ENCODE measurements at places on chromosomes 7 and 10. TPM values are rescaled to one million over a fixed set of nuclear protein-coding genes. Genes with fewer than 3 reads are reported as not detected.

- H3K27ac ChIP-seq = no peak overlapping the region
- H3K4me3 ChIP-seq = no peak overlapping the region
- H3K36me3 ChIP-seq = no peaks in the 10 kb centered on the region
- no peaks in the 10 kb centered on the region for H3K4me1 ChIP-seq
- DNase-seq = no peak
Observed at GRCh38 chr10:125231116-125231812, 70.9 kb upstream of the CTBP2 start.

The FBXL13 gene
- 0.15 TPM for total RNA-seq

DNA sequence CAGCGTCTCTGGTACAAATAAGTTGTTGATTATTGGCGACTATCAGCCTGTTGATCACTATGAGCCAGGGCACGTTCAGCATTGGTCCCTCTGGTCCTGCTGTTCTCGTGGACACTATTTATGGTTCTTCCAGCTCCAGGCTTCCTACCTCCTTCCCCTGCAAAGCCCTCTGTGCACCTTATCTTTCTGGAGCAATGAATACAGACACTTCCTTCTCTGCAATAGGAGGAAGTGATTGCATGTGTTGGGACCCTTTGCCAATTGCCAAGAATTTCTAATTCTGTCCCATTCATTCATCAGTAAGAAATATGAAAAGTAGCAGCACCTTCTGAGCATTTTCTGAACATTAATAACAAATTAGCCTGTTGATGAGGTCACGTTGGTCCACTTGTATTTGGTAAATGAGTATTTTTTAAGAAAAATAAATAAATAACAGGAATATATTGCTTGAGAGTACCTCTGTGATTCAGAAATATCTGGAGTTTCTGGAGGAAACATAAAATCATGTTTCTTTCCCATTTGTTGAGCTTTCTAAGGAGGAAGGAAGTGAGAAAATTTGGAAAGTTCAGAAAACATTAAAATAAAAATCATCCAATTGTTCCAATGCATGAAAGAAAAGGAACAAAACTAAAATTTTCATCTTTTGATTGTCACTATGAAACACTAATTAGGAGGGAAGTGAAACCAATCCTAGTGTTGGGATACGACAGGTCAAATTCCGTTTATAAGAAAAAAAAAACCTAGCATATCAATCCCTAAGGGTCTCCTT, 259.1 kb upstream of the KLF6 start:
- no peaks in the 10 kb centered on the region for H3K4me1 ChIP-seq
- no peak for DNase-seq
- no peak overlapping the region for H3K27ac ChIP-seq
- no peak overlapping the region for H3K4me3 ChIP-seq

- no peaks in the 10 kb centered on the region for H3K4me1 ChIP-seq
- H3K27me3 ChIP-seq = peaks cover 3% of the 10 kb centered on the region
- H3K27ac ChIP-seq = no peak overlapping the region
- no peak overlapping the region for H3K4me3 ChIP-seq
- no peak for DNase-seq
Observed at GRCh38 chr10:95388539-95388938, 97.7 kb upstream of the PDLIM1 start.

The HTR7 gene
- total RNA-seq = not detected

DNA sequence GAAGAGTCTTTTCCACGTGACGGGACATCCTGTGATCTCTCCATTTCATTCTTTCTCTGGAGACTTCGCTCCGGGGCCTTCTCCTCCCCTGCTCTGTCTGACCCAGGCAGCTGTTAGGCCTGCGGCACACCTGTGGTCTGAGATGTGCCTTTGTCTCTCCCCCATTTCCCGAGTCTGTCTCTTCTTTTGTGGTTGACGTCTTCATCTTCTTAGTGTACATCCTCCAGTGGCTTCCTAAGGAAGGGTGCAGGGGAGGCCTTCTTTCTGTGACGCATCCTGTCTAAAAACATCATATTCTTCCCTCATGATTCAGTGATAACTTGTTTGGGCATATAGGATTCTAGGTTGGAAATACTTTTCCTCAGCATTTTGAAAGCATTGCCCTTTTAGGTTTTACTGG, 17.2 kb upstream of the ATP6V0E2 start:
- H3K36me3 ChIP-seq = peaks cover 39% of the 10 kb centered on the region
- H3K27ac ChIP-seq = peak overlapping the region; percentile 71
- H3K27me3 ChIP-seq = no peaks in the 10 kb centered on the region

GRCh38 chr7:28065308-28065707, 115.3 kb downstream of the JAZF1 start:
- H3K36me3 ChIP-seq = no peaks in the 10 kb centered on the region
- peaks cover 2% of the 10 kb centered on the region for H3K27me3 ChIP-seq
- no peak overlapping the region for H3K4me3 ChIP-seq
- DNase-seq = no peak
- peaks cover 3% of the 10 kb centered on the region for H3K4me1 ChIP-seq

DNA sequence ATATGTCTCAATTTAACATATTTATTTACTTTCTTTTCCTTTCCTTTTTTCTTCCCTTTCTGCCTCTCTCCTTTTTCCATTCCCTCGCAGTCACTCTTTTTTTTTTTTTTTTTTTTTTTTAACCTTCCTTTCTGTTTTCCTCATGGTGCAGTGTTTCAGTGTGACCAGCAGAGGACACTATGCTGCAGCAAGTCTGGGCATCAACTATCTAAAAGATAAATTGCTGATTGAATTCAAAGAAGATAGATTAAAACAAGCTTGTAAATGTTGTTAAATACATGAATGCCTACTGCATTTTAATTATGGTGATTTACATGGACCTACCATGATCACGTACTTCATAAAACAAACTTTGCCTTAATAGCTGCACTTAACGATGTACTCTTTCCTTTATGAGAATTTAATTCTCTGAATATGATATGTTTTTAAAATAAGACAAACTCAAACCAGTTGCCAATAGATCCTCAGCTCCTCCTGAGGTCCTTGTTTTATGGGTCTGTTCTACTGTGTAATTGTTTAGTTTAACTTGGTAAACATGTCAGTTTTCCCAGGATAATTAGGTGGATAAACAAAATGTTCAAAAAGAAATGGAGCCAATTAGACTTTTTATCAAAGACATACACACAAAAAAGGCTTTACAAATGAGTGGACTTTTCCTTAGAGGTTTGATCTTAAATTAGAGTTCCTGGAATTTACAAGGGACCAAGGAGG, 101.0 kb upstream of the AGR3 start:
- H3K27me3 ChIP-seq = peaks cover 15% of the 10 kb centered on the region
- no peaks in the 10 kb centered on the region for H3K36me3 ChIP-seq
- H3K27ac ChIP-seq = no peak overlapping the region
- H3K4me3 ChIP-seq = no peak overlapping the region
- peak; percentile 35 for DNase-seq

GRCh38 chr7:43484678-43485395, 98.1 kb upstream of the STK17A start:
- H3K27ac ChIP-seq = no peak overlapping the region
- H3K4me1 ChIP-seq = no peaks in the 10 kb centered on the region
- no peaks in the 10 kb centered on the region for H3K36me3 ChIP-seq
- peaks cover 9% of the 10 kb centered on the region for H3K27me3 ChIP-seq

The CCDC172 gene
- not detected for total RNA-seq

The RAB19 gene
- 7.2 TPM for total RNA-seq

DNA sequence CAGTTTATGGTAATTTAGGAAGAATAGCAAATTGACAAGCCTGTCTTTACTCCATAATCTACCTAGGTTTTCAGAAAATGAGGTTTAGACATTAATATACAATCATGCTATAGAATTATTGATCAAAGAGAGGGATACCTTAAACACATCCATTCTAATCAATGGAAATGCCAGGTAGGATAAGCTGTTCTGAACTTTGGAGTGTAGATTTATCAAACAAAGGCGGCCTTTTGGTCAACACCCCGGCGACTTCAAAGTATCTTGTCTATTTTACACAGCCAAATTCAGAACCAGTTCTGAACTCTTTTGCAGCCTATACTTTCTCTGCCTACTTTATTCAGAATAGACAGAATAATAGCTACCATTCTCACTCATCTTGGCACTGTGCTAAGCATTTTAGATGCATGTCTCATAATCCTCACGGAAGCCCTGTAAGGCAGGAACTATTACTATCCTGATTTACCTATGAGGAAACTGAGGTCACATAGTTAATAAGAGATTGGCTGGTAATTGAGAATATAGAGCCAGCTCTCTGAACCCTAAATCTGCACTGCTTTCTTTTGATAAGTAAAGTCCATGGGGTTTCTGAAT, 641.9 kb upstream of the LRRTM3 start:
- H3K27me3 ChIP-seq = no peaks in the 10 kb centered on the region
- H3K27ac ChIP-seq = no peak overlapping the region

The MRLN gene
- not detected for total RNA-seq

The NXPH1 gene
- total RNA-seq = not detected

- H3K27me3 ChIP-seq = no peaks in the 10 kb centered on the region
- no peak overlapping the region for H3K27ac ChIP-seq
- peaks cover 24% of the 10 kb centered on the region for H3K36me3 ChIP-seq
- peaks cover 29% of the 10 kb centered on the region for H3K4me1 ChIP-seq
- no peak for DNase-seq
- H3K4me3 ChIP-seq = no peak overlapping the region
Observed at GRCh38 chr10:37854626-37855025, 2.8 kb downstream of the ZNF248 start.

The ABCF2 gene
- total RNA-seq = 34.3 TPM

The CCL24 gene
- not detected for total RNA-seq

GRCh38 chr7:141013345-141013715, 1.4 kb downstream of the MRPS33 start:
- peak overlapping the region; percentile 98 for H3K27ac ChIP-seq
- H3K36me3 ChIP-seq = peaks cover 11% of the 10 kb centered on the region
- DNase-seq = peak; percentile 29
- peaks cover 38% of the 10 kb centered on the region for H3K4me1 ChIP-seq
- peak overlapping the region; percentile 94 for H3K4me3 ChIP-seq

The YWHAG gene
- 75.1 TPM for total RNA-seq

DNA sequence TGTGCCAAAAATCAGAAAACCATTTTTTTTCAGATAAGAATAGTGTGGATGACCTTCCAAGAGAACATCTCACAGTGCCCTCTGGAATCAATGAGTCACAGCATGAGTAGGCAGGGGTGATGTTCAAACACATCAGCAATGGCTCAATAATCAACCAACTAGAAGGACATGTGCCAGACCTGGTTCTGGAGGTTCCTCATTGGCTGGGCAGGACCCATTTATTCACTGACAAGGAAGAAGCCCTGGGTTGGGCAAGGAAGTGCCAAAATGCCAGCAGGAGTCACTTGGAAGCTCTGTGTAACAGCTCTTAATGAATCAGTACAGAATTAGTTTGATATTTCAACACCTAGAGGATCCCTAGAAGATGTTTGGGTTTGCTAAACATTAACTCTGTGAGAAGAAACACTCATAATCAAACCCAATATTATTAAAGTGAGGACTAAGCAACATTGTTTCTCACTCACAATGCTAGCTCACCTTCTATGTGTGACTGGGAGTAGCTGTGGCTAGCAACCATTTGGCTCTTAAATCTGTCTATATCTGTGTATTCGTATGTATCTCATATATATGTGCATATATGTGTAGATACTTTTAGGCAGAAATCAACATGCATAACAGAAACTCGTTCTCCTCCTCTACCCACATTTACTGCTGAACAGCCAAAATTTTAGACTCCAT, 72.3 kb upstream of the APBB1IP start:
- H3K4me1 ChIP-seq = no peaks in the 10 kb centered on the region
- DNase-seq = no peak
- peaks cover 4% of the 10 kb centered on the region for H3K27me3 ChIP-seq

DNA sequence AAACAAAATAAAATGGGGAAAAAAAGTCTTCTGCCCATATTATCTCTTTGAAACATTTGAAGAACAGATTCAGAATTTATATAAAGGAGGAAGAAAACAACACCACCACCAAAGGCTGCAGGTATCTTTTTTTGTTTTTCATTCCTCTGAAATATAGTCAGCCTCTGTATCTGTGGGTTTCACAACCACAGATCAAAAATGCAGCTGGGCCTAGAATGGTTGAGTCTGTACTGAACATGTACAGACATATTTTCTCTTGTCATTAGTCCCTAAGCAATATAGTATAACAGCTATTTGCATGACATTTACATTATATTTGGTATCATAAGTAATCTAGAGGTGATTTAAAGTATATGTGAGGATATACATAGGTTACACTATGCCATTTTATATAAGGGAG, 559.7 kb upstream of the LRRN3 start:
- H3K4me3 ChIP-seq = no peak overlapping the region
- no peaks in the 10 kb centered on the region for H3K4me1 ChIP-seq
- no peak overlapping the region for H3K27ac ChIP-seq
- H3K27me3 ChIP-seq = no peaks in the 10 kb centered on the region

- H3K36me3 ChIP-seq = peaks cover 15% of the 10 kb centered on the region
- peak overlapping the region; percentile 93 for H3K27ac ChIP-seq
- H3K4me1 ChIP-seq = peaks cover 38% of the 10 kb centered on the region
- H3K4me3 ChIP-seq = peak overlapping the region; percentile 97
Observed at GRCh38 chr7:123749537-123749857, 694 bp upstream of the WASL start.

The OR2A7 gene
- 4.8 TPM for total RNA-seq

DNA sequence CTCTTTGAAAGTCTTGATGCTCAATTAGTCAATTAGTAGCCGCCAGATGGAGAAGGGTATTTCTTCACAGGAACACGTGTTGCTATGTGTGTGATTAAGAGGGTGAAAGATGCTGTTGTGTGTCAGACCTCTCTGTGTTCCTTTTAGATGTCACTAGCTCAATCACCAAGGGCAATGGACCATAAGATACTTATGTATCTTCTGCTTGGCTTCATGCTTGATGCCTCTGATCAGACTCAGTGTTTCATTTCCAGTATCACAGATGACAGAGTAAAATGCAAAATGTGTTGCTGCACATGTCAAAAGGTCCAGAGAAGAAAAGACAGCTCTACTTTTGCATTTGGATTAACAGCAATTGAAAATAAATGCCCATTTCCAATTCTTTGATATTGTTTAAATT, 865.9 kb downstream of the CNTNAP2 start:
- H3K27ac ChIP-seq = no peak overlapping the region
- H3K27me3 ChIP-seq = no peaks in the 10 kb centered on the region
- no peak overlapping the region for H3K4me3 ChIP-seq
- H3K36me3 ChIP-seq = no peaks in the 10 kb centered on the region

GRCh38 chr10:84214612-84215235, 10.6 kb downstream of the LRIT2 start:
- H3K4me1 ChIP-seq = no peaks in the 10 kb centered on the region
- no peaks in the 10 kb centered on the region for H3K27me3 ChIP-seq
- no peaks in the 10 kb centered on the region for H3K36me3 ChIP-seq
- DNase-seq = peak; percentile 54
- H3K27ac ChIP-seq = no peak overlapping the region
- peak overlapping the region; percentile 20 for H3K4me3 ChIP-seq

DNA sequence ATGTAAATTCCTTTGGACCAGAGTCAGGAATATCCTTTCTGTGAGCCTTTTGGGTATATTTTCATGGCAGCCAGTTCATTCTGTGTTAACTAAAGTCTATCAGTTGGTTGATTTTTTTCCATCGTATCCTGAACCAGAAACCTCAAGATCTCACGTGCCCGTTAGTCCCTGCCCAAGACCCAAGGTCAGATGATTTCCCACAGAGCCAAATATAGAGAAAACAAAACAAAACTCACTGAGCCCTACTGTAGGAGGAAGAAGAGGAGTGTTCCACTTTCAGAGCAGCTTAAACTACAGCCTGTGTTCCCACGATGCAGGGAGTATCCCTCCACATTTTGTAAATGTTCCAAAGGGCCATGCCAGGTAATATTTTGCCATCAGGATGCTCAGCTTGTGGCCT, 96.0 kb upstream of the ADO start:
- no peak overlapping the region for H3K4me3 ChIP-seq
- H3K27me3 ChIP-seq = peaks cover 7% of the 10 kb centered on the region
- no peak for DNase-seq
- no peak overlapping the region for H3K27ac ChIP-seq

The CLRN3 gene
- not detected for total RNA-seq

Measured in activated CD4-positive, alpha-beta T cell treated with anti-CD3 and anti-CD28 coated beads, Interleukin-2, amount 10 ng/mL, durations not matched to agents 7 days and 5 days (primary cell).